NCI-H2081 (cell line): ENCODE measurements at places on chromosomes 16 and 17.

GRCh38 chr16:67277999-67278772 is 1.1 kb upstream of the PLEKHG4 start:
- no peak for DNase-seq

DNA sequence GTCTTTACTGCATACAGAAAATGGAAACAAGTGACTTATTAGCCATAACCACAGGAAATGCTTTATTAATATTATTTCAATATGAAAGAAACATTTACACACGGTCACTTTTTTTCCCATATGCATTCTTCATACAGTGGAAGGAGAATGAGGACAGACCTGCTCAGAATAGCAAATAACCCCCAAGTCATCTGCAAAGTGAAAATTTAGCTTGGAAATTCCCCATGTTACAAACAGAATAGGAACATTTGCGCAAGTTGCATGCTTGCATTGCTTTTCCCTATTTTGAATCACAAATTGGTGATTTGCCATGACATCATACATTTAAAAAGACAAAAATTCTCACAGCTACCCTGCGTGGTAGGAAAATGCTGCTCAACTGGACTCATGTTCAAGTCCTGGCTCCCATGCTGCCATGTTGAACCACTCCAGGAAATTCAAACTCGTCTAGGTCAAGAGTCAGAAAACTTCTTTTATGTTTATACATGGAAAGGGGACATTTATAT is 102.0 kb downstream of the GP2 start:
- DNase-seq: no peak

GRCh38 chr16:82625066-82625968 is 1.5 kb upstream of the CDH13 start:
- DNase-seq: no peak

DNA sequence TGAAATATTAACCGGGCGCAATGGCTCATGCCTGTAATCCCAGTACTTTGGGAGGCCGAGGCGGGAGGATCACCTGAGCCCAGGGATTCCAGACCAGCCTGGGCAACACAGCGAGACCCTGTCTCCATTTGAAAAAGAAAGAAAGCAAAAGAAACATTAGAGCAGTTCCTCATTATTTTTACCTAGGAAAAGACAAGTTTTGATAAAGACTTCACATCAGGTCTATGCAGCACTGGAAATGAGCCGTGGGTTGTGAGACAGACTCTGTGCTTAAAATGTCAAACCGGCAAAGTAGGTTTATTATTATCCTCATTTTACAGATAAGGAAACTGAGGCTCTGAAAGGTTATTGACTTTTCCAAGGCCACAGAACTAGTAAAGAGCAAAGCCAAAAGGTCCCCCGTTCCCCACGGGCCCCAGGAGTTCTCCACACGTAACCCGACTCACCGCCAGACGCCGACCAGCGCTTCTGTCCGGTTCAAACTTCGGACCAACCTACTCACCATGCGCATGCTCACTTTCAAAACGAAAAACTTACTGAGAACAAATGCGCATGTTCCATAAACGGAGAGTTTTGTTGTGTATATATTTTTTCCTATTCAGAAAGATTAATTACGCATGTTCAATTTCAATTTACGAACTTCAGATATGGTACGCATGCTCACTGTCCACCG is 356 bp downstream of the TUBD1 start:
- no peak for DNase-seq

DNA sequence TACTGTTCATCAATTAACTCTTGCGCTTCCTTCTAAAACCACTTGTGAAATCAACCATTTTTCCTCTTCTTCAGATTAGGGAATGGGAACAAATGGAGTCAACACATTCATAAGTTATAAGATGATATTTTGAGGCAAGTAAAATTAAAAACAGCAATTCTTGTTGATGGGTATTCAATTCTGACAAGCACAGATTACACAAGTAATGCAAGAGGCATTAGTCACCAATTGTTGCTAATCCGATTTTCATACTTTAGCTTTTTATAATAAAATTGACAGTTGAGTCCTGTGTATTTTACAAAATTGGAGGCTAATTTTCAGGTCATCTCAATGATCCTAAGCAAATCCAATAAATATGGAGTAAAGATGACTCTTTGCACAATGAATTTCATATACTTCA is 918.4 kb upstream of the SOX9 start:
- no peak for DNase-seq

DNA sequence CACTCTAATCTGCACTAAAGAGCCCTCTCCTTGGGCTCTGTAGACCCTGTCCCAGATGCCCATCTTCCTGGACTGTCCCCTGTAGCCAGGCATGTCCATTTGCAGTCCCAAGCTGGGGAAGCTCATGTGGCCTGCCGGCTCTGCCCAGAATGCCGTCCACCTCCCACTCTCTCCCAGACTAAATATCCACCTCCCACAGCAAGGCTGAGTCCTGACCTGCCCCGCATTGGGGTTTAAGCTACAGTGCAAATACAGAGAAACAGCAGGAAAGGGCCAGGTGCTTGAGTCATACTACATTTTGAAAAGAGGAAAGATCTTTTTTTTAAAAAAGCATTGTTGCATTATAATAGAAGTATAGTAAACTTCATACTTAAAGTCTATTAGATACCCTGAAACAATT is 3.0 kb downstream of the ST6GALNAC2 start:
- DNase-seq: peak; percentile 21

DNA sequence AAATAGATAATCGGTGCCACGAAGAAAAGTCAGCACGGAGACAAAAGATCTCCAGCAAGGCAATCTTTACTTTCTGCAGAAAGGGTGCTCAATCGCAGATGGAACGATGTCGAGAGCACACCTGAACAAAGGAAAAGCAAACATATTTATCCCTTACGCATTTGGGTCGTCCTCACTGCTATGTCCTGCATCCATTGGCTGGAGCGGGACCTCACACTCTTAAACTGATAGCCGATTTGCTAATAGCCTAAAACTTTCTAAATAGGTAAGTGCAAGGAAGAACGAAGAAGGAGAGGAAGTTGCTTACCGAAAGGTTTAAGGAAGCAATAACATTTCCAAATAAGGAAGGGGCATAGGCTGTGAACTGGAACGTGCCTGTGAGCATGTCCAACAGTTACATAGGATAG is 1.2 kb upstream of the AKAP10 start:
- no peak for DNase-seq

DNA sequence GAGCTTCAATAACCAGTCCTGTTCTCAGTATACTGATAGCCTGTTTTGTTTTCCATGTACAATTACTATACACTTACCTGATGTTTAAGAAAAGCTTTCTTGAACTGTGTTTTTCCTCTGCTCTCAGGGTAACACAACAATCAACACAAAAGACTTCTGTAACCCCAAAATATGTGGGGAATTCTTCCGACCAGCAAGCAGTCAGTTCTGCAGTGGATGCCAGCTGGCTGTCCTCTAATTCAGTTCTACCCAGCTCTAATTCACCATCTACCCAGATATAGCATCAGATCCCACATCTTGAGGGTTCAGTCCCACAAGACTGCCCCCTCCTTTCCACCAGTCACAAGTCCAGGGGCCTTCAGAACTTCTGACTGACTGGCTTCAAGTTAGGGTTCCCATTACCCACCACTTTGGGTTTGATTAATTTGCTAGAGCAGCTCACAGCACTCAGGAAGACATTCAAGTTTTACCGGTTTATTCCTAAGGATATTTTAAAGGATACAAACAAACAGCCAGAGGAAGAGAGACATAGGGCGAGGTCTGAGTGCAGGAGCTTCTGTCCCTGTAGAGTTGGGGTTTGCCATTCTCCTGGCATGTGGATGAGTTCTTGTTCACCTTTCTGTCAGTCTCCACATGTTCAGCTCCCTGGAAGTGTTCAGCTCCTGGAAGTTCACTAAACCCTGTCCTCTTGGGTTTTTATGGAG is 178.2 kb downstream of the CHD9 start:
- no peak for DNase-seq

- no peak for DNase-seq
Observed at GRCh38 chr16:1257561-1258224, 1.8 kb downstream of the TPSD1 start.

- no peak for DNase-seq
Observed at GRCh38 chr17:63414222-63414621, 31.9 kb downstream of the CYB561 start.

- DNase-seq: no peak
Observed at GRCh38 chr17:49734515-49735490, 27.0 kb upstream of the SLC35B1 start.

DNA sequence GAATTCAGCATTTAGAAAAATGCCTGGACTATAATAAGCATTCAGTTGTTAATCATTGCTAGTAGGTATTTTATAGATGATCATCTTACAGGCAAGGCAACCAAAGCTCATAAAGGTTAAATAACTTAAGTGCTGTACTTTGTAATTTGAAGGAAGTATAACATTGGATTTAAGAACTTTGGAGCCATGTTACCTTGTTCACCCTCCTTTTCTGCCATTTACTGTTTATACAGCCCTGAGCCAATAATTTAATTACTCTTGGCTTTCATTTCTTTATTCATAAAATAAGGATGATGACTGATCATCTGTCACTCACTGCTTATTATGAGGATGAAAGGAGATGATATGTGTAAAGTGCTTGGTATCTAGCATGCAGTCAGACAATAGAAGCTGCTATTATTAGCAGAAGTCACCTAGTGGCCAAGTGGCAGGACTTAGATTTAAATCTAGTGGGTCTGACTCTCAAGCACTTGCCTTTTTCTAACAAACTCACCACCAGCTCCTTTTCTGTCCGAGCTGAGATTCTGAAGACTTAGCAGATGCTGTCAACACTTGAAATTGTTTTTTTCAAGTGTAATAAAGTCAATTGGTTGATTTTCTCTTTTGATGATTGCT is 18.3 kb upstream of the DDX52 start:
- no peak for DNase-seq

DNA sequence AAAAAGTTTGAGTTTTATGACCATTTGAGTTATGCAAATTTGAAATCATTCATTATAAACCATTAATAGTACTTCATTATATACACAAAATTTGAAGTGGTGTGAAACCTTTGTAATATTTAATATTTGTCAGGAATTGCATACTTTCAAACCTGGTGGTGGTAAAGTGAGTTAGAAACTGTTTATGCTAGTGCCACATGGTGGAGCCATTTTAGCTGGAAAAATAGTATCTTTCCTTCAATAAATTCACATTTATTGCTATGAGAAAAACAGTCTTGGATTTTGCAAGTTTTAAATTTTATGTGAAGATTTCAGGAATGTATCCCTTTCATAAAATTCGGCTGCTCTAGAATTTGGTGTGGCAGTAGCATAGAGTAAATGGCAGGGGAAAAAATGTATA is 7.3 kb upstream of the BLMH start:
- no peak for DNase-seq

DNA sequence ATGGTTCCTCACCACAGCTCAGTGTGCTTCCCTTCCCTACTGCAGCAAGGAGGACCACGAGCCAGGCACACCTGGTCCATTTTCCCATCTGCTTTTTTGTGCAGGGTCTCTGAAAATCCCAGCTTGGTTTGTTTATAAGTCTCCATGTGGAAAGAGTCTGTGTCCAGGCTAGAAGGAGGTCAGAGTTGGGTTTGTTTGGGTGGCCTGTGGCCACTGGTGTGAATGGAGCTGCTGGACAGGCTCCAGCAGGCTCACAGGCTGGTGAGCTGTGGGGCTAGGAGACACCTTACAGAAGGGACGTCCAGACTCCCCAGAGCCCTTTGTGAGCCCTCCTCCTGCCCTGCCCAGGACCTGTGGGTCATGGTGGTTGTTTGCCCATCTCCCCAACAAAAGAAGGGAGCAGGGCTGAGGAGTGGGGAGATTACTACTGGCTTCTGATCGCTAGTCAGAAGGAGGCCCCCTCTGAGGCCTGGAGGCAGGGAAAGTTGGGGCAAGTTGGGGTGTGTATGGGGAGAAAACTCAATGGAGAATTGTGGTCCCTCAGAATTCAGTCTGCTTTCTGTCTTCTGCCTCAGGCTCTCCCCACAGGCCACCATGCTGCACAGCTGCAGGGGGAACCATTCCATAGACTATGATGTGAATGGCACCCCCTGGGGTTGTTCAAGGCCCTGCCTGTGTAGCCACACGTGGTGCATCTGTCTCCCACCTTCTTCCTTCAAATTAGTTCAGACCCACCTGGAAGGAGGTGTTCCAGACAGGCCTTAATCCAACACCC is 4.1 kb downstream of the RARA start:
- no peak for DNase-seq
